Daoy (cell line): ENCODE measurements at places on chromosomes 2 and 18. TPM values are rescaled to one million over a fixed set of nuclear protein-coding genes. Genes with fewer than 3 reads are reported as not detected.

Gene ACKR3
- total RNA-seq: 5.4 and 6.3 TPM in 2 replicates

Gene ICA1L
- total RNA-seq: 0.36 and 0.74 TPM in 2 replicates

- DNase-seq: no peak
These were observed 72.5 kb upstream of the RGPD5 start for GRCh38 chr2:109721626-109722025.

GRCh38 chr2:27708666-27709065, 45.0 kb downstream of the SLC4A1AP start:
- no peak for DNase-seq

DNA sequence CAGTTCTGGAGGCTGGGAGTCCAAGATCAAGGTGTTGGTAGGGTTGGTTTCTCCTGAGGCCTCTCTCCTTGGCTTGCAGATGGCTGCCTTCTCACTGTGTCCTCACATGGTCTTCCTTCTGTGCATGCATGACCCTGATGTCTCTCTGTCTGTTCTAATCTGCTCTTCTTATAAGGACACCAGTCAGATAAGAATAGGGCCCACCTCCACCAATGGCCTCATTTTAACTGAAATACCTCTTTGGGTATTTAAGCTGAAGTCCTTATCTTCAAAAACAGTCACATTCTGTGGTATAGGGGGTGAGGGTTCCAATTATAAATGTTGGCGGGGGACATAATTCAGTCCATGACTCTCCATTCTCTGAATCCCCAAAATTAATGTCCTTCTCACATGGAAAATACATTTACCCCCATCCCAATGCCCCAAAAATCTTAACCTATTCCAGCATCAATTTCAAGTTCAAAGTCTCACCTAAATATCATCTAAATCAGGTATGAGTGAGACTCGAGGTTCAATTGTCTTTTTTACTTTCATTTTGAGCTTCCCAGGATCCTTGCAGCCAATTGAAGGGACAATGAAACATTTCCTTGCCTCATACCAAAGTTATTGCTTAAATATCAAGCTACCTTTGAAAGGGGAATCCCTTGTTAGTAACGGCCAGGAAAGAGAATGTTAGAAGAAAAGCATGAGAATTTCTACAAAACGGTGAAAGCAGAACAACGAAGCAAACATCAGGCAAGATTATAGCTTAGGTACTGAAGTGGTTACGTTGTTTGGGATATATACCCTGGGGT, 20.6 kb upstream of the CNOT11 start:
- no peak for DNase-seq

- DNase-seq: no peak
These were observed 130.5 kb downstream of the PLCL1 start for GRCh38 chr2:197934934-197935289.
